AG09309 (cell line): ENCODE measurements at places on chromosomes 6 and 20.

DNA sequence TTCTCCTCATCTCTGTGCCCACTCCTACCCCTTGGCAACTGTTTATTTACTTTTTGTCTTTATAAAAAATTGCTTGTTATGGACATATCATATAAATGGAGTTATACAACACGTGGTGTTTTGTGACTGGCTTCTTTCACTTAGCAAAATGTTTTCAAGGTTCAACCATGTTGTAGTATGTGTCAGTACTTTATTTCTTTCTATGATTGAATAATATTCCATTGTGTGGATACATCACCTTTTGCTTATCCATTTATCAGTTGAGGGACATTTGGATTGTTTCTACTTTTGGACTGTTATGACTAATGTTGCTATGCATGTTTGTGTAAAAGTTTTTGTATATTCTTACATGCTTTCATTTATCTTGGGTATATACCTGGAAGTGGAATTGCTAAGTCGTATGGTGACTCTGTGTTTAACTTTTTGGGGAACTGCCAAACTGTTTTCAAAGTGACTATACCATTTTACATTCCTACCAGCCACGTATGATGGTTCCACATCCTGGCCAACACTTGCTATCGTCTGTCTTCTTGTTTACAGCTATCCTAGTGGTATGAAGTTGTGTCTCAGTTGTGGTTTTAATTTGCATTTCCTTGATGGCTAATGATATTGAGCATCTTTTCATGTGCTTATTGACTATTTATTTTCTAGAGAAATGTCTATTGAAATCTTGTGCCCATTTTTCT is 84.4 kb downstream of the SLX4IP start:
- no peak for DNase-seq

DNA sequence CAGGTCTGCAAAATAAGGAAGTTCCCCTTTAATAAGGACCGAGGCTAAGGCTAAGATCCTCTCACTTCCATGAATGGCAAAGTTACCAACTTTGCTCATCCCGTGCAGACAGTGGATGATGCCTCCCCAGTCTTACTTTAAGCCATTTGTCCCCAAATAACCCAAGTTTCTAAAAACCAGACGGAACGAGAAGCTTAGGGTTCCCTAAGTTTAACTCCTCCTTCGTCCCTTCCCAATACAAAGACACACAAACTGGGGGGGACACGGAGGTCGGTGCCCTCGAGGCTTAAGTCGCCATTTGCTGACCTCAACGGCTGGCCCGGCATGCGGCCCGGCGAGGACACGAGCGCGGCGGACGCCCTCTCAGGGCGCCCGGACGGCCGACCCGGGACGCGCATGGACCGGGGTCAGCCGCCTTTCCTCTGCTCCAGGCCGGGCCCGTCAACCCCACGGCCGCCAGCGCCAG is 527 bp downstream of the FBXO30 start:
- peak; percentile 3 for DNase-seq

DNA sequence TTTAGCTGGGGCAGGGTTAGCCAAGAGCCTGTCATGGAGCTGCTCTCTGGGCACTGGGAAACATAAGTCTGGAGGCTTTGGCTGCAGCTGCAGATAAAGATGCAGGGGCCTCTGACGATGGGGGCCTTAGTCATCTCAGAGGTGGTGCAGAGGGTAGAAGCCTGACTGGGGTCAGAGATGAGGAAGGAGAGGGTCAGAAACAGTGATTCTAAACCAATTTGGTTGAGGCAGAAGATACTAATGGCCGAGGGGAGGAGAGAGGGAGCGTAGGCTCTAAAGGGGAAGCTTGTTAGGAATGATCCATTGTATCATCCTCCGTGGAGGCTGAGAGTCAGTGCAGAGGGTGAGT is 33.8 kb downstream of the PLEKHG1 start:
- no peak for DNase-seq

DNA sequence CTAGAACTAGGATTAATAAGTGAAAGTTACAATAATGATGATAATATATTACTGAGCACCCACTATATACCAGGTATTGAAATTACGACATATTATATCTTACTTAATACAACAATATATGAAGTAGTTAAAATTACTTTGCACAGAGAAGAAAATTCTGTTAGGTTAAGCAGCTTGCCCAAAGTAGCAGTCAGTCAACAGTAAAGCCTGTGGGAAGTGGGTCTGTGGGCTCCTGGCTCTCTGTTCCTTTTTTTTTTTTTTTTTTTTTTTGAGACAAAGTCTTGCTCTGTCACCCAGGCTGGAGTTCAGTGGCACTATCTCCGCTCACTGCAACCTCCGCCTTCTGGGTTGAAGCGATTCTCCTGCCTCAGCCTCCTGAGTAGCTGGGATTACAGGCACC is 4.8 kb upstream of the GTF2H4 start:
- DNase-seq: no peak

DNA sequence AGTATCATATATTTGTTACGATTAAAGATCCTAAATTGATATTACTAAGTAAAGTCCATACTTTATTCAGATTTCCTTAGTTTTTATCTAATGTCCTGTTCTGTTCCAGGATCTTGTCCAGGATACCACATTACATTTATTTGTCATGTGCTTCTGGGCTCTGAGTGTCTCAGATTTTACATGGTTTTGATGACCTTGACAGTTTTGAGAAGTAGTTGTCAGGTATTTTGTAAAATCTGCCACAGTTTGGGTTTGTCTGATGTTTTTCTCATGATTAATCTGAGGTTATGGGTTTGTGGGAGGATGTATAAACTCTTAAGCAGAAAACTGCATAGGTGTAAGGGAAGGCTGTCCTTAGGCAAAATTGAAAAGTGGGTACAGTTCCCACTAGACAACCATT is 109.9 kb upstream of the BMP5 start:
- DNase-seq: no peak

GRCh38 chr6:112634376-112634775 is 287.2 kb downstream of the RFPL4B start:
- no peak for DNase-seq

DNA sequence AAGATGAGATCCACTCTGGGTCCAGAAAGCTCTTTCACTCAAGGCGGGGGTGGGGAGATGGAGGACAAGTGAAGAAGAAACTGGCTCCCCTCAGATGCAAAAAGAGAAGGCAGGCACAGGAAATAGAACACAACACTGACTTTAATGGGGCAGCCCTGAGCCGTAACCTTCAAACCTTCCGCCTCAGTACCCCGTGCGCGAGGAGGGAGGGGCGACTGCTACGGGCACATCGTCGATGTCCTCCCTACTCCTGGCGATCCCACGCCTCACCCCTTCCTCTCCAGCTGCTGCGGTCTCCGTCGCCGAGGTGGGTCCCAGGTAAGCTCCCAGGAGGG is 3.9 kb downstream of the SPEF1 start:
- DNase-seq: no peak

DNA sequence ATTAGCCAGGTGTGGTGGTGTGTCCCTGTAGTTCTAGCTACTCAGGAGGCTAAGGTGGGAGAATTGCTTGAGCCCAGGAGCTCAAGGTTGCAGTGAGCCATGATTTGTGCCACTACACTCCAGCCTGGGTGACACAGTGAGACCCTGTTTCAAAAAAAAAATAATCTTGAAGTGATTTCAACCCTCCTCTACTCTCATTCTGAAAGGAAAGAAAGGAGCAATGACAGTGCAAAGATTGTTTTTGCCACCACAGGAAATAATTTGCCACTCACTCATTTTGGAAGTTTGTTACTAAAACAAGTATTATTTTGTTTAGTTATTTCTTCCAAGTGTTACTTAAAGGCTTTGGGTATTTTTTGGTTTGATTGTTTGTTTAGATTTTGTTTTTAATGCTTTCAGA is 45.6 kb downstream of the BLTP3A start:
- DNase-seq: no peak

GRCh38 chr6:116072368-116072767 is 11.7 kb upstream of the FRK start:
- no peak for DNase-seq

- DNase-seq: no peak
Measured at GRCh38 chr20:40668449-40669228, 20.4 kb downstream of the MAFB start.

DNA sequence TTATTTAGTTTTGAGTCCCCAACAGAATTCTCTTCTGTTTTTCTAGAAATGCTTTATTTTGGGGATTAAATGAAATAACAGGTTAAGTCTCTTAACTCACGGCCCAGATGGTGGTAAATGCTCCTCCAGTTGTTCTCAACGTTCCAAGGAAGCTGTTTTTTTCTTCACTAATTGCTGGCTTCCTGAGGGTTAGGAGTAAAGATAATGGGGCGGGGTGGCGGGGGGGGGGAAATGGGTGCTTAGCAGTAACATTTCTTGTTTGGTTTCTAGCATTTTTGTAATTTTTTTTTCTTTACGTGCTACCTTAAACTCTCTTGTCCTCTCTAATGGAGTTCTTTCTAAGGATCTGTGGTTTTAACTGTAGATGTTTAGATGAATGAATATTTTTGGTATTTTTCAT is 2.2 kb downstream of the SRSF3 start:
- DNase-seq: no peak

DNA sequence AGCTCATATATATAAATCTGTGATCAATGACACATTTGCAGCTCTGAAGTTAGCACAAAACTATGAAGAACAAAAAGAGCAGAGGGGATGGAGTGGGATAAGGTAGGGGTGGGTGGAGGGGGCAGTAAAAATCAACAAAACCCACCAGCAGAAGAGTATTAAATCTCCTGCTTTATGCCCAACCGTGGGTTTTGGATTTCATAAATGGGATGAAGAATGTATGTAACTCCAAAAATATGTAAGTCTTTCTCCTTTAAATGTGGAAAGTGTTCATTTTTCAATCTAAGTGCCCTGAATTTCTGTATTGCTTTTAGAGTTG is 480.3 kb upstream of the MARCKS start:
- no peak for DNase-seq
